ENCODE measurements at places on chromosomes 1 and 21. TPM values are rescaled to one million over a fixed set of nuclear protein-coding genes. Genes with fewer than 3 reads are reported as not detected.

GRCh38 chr1:119783354-119784185, 14.9 kb upstream of the HMGCS2 start:
- DNase-seq = no peak

CRNN gene
- total RNA-seq = not detected

GNG4 gene
- total RNA-seq = 0.26 TPM

GRCh38 chr1:234992065-234992464, 136.6 kb downstream of the TOMM20 start:
- no peak for DNase-seq

DNA sequence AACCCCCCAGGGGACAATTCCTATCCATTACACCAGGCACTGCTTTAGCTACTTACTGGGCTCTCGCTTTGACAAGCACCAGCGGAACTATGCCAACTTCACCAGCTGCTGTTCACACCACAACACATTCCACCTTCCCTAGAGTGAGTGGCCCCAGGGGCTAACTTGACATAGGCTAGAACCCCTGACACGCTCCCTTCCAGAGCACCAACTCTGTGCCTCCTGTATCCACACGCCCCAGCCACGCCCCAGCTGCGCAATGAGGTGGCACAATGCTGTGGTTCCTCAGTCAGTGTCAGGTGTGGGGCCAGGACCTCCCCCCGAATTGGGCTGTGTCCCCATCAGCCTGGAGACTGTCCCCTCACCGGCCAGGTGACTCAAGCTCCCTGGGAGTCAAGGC, 11.7 kb upstream of the FGR start:
- DNase-seq = no peak

DYNLT4 gene
- not detected for total RNA-seq

Data from activated T-cell treated with anti-CD3 and anti-CD28 coated beads, Interleukin-2, amount 50 U/mL, for 4 hours (primary cell).